Activated gamma-delta T cell treated with anti-CD3 and anti-CD28 coated beads, Interleukin-2, amount 50 U/mL, for 16 hours (primary cell): ENCODE measurements at places on chromosomes 3 and 15.

GRCh38 chr3:2921903-2922302, 188.3 kb downstream of the IL5RA start:
- DNase-seq, result no peak

DNA sequence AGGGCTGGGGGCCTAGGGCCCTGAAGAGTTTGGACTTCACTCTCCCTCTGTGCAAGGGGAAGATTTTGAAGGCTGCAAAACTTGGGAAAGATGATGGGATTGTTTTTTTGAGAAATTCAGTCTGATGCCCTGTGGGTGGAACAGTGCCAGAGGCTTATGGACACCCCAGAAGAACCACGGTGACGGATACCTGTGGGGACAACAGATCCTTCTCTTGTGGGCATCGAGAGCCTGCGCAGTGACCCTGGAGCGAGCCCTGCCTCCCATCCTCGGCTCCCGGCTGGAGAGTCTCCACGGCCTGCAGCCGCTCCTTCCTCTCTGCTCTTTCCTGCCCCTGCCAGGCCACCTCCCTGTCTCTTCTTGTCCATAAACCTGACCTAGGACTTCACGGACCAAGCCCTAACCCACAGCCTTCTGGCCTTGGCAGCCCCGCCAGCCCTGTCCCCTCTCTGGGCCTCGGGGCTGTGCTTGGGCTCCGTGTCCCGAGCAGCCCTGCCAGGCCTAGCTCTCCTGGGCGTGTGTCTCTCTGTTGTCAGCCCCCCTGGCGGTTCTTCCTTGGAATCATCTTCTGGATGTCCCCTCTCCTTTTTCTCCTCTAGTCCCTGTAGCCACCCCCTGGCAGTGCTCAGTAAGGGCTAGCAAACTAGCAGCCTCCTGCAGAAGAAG, 98.4 kb downstream of the VGLL4 start:
- DNase-seq, result no peak

- DNase-seq, result no peak
Observed at GRCh38 chr3:32321095-32321790, 70.4 kb upstream of the CMTM7 start.

DNA sequence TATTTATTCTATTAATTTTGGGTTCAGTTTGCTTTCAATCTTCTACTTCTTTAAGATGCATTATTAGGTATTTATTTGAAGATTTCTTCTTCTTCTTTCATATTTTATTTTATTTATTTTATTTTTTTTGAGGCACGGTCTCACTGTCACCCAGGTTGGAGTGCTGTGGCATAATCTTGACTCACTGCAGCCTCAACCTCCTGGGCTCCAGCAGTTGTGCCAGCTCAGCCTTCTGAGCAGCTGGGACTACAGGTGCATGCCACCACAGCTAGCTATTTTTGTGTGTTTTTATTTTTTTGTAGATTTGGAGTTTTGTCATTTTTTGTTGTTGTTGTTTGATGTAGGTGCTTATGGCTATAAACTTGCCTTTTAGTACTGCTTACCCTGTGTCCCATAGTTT, 543.2 kb upstream of the SGO1 start:
- DNase-seq, result no peak

DNA sequence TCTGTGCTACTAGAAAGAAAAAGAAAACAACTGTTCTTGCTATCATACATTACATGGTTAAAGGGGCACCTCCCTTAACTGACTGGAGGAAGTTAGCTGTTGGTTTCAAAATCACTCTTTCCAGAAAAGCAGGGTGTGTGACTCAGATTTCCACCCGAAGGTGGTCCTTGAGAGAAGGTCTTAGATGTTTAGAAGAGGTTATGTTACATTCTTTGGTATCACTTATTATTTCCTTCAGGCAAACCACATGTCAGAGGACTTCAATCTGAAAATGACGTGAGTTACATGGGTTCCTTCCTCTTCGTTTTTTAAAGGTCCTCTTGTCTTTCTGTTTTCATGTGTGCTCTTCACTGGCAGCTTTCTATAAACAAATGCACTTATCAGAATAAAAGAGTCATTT, 307.9 kb upstream of the CBLB start:
- peak; percentile 55 for DNase-seq

GRCh38 chr3:186453531-186453930, 90.6 kb downstream of the CRYGS start:
- no peak for DNase-seq

DNA sequence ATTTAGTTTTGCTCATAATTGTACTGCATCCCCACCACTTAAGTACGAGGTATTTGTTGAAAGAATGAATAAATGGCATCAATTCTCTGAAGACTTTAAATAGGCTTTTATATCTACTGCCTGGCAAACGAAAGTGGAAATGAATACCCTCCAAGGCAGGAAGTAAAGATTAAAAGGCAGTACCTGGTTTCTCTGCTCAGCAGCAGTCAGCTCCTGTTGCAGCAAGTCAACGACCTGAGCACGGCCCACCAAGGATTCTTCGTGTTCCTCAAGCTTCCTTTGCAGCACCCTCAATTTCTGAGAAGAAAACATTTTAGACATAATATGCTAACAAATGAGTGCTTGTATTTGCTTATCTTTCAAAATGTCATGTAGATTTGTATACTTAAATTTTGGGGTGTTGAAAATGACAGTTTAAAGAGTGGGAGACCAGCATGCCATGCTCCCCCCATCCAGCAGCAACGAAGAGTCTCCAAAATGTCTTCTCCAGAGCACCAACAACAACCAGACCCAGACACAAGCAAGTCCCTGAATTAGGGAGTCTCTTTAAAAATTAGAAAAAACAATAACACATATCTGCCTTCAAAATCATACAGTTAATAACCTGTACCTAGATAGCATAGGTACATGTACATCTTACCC, 31.2 kb downstream of the GOLGB1 start:
- DNase-seq, result no peak

DNA sequence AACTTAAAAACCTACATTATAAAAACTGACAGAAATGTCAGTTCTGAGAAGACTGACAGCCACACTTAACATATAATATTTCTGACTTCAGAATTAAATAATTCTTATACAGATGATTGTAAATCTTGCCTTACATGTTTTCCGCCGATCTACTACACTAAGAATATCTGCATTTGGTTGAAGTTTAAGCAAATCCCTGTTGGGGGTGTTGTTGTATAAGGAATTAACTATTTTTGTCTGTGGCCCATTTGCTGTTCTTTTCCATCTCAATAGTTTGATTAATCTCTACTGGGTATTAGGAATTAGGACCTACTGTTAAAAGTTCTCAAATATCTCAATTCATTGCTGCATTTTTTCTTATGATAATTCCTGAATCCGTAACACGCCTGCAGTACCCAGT, 838.3 kb upstream of the ROBO1 start:
- DNase-seq, result no peak

DNA sequence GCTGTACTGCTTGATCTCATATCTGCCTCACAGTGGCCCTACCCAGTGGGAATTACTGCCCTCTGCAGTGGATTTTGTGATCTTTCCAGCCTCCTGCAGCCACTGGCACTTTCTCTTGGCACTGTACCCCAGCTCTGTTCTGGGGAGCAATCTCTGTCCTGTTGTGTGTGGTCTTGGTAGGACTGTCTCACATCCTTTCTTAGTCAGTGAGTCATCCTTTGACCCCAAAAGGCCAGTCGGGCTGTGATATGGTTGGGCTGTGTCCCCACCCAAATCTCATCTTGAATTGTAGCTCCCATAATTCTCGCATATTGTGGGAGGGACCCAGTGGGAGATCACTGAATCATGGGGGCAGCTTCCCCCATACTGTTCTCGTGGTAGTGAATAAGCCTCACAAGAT, 133.3 kb upstream of the TPM1 start:
- no peak for DNase-seq

DNA sequence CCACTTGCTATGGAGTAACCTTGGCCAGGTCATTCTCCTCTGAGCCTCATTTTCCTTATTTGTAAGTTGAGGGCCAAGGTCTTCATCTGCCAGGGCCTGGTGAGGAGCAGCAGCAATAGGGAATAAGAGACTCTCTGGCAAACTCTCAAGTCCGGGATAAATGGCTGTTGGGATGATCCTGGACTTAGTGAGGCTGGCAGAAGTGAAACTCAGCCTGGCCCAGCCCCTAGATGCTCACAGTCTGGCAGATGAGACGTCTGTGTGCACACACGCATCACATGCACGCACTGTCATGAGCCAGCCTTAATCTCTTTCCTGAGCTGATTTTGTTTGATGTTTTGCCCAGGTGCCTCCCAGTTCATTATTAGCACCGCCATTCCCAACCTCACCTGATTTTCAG, 26.8 kb downstream of the SLC6A6 start:
- DNase-seq, result no peak

DNA sequence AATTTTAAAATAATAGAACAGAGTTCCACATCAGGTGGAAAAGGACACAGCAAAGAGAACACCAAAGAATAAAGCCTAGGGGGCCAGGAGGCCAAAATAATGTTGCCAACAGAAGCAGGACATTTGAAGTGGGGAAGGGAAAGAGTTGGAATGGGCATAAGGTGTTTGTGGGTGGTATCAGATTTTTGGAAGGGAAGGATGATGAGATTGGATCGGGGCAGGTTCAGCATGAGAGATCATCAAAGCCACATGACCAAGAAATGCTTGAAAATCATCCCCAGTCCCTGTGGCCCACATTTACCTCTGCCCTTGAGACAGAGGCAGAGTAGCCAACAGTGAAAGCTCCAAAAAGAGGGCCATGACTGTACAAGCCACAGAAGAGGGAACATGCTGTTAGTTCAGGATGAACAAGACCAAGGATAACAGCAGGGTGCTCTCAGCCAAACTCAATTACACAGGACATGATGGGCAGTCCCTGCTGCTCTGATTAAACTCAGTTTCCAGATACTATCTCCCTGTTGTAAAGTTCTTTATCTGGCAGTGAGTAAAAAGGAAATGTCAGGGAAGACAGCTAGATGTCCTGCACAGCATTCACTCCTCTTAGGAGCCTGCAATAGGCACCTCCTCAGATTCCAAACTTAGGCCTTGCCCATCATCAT, 32.5 kb downstream of the RAB27A start:
- DNase-seq, result no peak

- no peak for DNase-seq
Observed at GRCh38 chr3:171121801-171122200, 95.3 kb upstream of the SLC2A2 start.

GRCh38 chr15:42358141-42358540, 1.2 kb upstream of the CAPN3 start:
- DNase-seq, result no peak

- DNase-seq, result no peak
Observed at GRCh38 chr3:14685179-14685578, 10.2 kb downstream of the C3orf20 start.
